ENCODE measurements at places on chromosomes 6 and 20. TPM values are rescaled to one million over a fixed set of nuclear protein-coding genes. Genes with fewer than 3 reads are reported as not detected.

SLC17A3 gene
- total RNA-seq = not detected

BCAS1 gene
- under 0.01 TPM for total RNA-seq

TMEM14B gene
- 139 TPM for total RNA-seq

HMGA1 gene
- total RNA-seq = 349 TPM

TSBP1 gene
- not detected for total RNA-seq

WFDC13 gene
- total RNA-seq = not detected

MDFI gene
- not detected for total RNA-seq

OR12D3 gene
- total RNA-seq = not detected

GJA1 gene
- 120 TPM for total RNA-seq

HIVEP2 gene
- total RNA-seq = 13.1 TPM

ALDH8A1 gene
- 0.33 TPM for total RNA-seq

OR2J2 gene
- not detected for total RNA-seq

LATS1 gene
- total RNA-seq = 11.1 TPM

SSTR4 gene
- not detected for total RNA-seq

PRIM2 gene
- total RNA-seq = 37.7 TPM

C6orf132 gene
- 0.29 TPM for total RNA-seq

BEND6 gene
- 17.7 TPM for total RNA-seq

TMEM170B gene
- 0.87 TPM for total RNA-seq

MTFR2 gene
- total RNA-seq = 0.66 TPM
